ENCODE measurements at places on chromosomes 16 and 17.

GRCh38 chr17:77327181-77327565, 186.4 kb downstream of the SEC14L1 start:
- no peak for DNase-seq

GRCh38 chr17:15377616-15378015, 36.2 kb upstream of the TEKT3 start:
- DNase-seq = no peak

GRCh38 chr16:30184891-30185682, 1.7 kb downstream of the CORO1A start:
- no peak for DNase-seq

GRCh38 chr17:28675490-28675889, 13.5 kb downstream of the SUPT6H start:
- DNase-seq = no peak

DNA sequence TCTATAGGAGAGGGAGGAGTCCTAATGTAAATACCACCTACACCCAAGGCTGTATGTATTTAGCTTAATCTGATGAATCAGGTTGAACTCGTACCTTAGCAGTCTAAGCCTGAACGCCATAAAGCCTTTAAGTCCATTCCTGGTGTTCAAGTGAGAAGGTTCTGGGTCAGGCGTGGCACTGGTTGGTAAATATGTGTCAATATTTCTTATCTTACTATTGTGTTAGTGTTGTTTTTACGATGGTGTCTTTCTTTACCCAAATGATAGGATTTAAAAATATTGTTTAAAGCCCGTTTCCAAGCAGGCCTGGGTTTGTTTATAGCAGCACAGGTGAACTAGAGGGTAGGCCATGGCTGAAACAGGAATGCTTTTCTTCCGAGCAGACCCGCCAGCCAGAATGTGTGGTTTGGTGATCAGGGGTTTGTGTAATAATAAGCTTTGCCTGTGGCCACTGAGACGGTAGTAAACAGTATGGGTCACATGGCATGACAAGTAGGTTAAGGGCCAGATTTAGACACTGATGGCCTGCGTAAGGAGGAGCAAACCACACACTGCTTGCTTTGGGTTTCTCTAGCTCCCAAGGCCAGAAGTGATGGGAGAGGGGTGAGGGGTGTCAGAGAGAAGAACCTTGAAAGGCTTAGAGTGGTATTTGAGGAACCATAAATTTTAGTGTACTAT, 3.3 kb downstream of the TMEM94 start:
- no peak for DNase-seq

GRCh38 chr17:58968426-58969061, 138.1 kb downstream of the TRIM37 start:
- DNase-seq = no peak

DNA sequence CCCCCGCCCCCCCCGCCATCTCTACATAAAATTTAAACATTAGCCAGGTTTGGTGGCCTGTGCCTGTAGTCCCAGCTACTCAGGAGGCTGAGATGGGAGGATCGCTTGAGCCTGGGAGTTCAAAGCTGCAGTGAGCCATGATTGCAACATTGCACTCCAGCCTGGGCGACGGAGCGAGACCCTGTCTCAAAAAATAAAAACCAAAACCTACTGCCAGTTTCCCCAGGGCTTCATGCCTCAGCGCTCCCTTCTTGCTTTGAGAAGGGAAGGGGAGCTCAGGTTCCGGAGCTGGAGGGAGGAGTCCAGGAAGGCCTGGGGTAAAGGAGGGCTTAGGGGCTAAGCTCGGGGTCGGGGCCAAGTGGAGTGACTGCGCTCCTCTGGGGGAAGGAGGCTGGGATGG, 20.5 kb downstream of the PLCD3 start:
- no peak for DNase-seq

DNA sequence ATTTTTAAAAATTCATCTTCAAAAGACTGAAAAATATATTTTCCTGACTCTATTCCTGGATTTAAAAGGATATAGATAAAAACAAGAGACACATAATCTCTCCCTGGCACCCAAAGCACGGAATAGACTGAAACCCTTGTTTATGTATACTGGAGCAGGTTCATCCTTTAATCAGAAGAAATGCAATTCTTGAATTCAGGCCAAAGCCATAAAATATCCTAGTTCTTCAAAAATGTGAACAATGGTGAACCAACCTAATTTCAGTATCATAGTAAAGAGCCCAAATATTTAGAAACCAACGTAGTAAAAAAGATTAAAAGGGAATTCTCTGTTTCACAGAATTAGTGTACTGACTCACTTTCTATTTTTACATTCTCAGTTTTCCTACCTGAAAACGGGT, 188.5 kb upstream of the C17orf78 start:
- no peak for DNase-seq

- DNase-seq = no peak
Observed at GRCh38 chr17:8249621-8250500, 772 bp downstream of the PFAS start.

- no peak for DNase-seq
Observed at GRCh38 chr16:70778901-70779309, 22.1 kb downstream of the VAC14 start.
